Naive thymus-derived CD8-positive, alpha-beta T cell (primary cell): ENCODE measurements at places on chromosomes 5 and 9.

DNA sequence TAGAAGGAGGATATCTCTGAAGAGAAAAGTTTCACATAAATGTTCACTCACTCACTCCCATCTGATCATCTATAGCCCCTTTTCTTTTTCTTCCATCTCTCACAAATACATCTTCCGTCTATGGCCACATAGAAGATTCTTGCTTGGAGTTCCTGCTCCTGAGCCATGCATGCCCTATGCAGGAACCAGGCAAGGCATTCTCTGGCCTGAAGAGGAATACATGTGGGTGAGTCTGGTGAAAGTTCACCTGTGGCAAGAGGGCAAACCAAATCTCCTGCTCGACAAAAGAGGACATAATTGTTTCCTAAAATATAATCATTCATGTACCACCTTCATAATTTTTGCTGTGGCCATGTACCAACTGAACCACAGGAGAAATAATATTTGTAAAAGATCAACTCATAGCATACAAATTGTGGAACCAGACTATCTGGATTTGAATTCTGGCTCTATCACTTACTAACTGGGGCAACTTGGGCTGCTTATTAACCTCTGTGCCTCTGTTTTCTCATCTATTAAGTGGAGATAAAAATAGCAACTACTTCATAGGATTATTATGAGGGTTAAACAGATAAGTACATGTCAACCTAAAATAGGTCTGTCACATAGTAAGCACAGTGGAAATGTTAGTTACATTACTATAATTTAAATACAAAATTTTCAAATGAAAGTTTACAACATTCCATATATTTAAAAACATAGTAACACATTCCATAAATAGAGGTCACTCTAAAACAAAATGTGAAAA lies 121.2 kb upstream of the NFIB start:
- DNase-seq, result no peak

DNA sequence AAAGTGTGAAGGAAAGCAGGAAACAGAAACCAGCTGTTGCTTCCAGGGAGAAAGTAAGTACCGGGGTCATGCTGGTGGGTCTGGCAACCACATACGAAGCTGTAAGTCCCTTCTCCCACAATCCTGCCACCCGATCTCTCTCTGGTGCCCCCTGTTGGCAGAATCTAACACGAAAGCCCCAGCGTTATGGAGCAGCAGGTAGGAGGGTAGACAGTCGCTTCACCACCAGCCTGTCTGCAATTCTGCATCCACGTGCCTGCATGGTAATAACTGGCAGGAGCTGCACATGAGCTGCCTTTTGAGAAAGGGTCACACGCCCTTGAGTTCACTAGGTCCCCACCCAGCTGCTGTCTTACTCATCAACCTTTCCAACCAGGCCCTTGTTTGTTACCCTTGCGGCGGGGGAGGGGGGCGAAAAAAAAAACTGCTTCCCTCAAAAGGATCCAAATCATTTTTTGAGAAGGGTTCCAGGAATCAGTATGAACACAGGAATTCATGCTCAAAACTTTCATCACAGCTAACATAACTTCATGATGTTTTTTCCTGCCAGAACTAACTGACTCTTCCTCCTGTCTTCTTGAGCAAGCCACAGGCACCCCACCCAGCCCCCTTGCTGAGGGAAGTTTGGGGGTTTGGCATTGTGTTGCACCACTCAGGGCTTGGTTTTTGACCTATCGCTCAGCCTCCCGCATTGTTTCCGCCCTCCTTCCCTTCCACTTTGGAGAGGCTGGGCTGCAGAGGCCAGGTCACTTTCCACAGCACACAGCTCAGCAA lies 19.6 kb upstream of the TMEM252 start:
- peak; percentile 35 for DNase-seq

DNA sequence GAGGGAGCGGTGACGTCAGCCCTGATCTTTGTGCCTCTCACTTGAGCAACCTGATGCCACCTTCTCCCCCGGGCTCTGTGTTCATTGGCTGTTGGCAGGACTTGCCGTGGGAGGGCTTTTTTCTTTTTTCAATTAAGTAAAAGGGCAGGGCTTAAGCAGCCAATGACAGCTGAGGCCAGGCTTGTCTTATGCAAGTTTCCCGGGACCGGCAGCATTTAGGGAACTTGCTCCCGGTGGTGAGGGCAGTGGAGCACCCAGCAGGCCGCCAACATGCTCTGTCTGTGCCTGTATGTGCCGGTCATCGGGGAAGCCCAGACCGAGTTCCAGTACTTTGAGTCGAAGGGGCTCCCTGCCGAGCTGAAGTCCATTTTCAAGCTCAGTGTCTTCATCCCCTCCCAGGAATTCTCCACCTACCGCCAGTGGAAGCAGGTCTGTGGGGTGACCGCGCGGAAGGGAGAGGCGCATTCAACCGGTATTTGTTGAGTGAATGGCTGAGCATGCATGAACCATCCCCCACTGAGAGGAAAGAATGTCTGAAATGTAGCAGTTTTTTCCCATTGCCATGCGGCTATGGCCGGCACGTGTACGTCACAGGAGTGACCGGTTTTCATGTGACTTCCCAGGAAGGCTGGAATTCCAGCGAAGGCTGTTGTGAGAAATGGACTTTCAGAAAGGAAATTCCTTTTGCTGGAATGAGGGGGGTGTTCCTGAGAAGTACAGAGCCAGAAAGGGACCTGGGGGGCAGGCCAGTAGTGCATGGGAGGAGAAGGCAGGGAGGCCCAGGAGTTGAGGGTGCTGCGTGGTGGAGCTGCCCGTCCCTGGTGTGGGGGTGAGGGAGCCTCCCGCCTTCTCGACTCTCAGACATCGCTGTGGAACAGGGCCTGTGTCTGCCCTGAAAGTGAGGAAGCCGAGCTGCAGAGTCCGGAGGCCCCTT lies 29.0 kb downstream of the PTGES2 start:
- DNase-seq, result peak; percentile 87

- no peak for DNase-seq
These were observed 164.6 kb downstream of the MAT2B start for GRCh38 chr5:163670036-163670435.

- no peak for DNase-seq
These were observed 25.2 kb downstream of the RALGPS1 start for GRCh38 chr9:126939821-126940221.

- DNase-seq, result no peak
These were observed 28.8 kb upstream of the ADAMTS2 start for GRCh38 chr5:179373961-179374505.

DNA sequence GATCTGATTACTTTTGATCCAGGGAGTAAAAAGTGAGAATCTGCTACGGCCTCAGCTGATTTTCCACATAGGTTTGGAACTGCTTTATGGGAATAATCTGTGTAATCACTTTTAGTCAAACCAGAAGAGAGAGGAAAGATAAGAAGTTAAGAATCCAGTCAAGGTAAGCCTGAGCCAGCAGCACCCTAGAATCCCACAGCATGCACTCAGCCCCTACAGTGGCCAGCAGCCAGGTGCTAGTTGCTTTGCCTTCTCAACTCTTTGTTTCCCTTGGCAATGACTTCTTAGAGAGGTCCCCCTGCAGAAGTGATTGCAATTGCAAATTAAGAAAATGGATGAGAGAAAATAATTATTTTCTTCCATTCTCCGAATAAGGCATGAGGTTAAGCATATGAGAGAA lies 59.7 kb upstream of the TMED7 start:
- DNase-seq, result no peak

- no peak for DNase-seq
These were observed 163.7 kb downstream of the DAB2IP start for GRCh38 chr9:121815084-121815483.

GRCh38 chr9:126367616-126368015 lies 41.0 kb downstream of the MVB12B start:
- no peak for DNase-seq

DNA sequence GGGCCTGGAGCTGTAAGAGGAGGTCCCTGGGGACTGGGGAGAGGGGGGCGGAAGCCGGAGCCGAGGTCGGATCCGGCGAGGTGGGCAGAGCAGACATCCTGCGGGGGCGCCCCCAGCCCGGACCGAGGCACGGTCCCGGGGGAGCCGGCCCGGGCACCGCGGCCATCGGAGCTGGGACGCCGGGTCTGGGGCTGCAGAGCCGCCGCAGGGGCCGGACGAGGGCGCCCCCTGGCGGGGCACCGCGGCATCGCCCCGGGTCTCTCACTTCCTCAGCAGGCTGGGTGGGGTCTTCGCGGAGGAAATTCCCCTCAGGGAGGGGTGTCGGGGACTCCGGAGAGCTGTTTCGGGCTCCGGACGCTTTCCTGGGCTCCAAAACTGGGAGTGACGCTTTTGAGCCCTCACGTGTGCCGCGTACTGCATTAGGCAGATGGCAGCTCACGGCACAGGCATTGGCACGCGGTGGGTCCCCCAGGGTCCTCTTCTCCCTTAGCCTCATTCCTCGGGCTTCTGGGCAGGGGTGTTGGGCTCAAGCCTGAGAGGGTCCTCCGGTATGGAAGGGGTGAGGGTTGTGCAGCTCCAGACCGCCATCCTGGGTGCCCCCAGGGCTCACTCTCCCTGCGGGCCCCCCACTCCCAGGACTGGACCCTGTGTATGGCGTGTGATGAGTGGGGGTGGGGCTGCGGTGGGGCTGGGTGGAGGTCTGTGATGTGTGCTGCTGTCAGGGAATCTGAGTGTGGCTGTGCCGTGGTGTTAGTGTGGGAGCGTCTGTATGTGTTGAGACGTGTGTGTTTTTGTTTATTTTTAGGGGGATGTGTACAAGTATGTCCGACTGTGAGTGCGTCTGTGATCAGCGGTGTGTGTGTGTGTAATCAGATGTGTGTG lies 29.6 kb downstream of the LHX2 start:
- DNase-seq, result peak; percentile 33

DNA sequence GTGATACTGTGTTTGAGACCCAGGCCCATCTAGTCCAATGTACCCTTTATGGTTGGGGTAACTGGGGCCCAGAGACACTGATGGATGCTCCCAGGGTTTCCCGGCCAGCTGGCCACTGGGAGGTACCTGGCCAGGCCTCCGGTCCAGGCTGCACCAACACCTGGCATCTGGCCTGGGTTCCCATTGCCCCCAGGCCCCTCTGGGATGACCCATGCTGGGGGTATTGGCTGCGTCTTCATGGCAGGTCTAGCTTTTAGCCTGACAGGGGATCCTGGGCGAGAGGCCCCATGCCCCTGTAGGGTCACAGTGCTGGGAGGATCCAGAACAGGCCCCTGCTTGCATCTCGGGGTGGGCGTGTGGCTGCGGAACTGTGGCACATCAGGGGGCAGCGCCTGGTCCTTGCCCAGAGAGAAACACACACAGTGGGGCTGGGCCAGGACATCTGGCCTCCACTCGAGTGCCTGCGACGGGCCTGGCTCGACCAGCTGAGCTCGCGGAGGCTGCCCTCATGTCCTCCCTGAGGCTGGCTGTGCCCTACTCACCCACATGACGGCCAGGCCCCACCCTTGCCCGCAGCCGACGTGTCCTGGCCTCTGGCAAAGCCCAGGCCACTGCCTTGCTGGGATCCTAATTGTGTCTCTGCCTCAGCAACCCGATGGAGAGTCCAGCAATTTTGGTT lies 21.5 kb upstream of the COL5A1 start:
- no peak for DNase-seq

- DNase-seq, result no peak
These were observed 298.4 kb downstream of the EBF1 start for GRCh38 chr5:158801268-158801667.

GRCh38 chr5:139486201-139486600 lies 3.6 kb upstream of the STING1 start:
- no peak for DNase-seq

DNA sequence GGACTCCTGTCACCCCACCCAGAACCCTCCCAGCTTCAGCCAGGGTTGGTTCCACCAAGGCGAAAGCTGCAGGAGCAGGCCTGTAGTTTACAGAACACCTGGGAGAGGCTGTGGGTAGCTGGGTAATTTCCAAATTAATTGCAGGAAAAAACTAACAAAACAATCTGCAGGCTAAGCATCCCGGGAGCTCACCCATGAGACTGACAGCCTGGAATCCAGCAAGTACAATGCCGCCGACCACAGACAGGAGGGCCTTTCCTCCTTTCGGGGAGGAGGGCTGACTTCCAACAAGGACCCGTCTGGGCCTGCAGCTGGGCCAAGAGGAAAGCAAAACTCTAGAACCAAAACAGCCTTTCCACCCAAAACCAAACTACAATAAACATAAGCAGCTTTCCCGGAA lies 10.3 kb downstream of the FOXE1 start:
- no peak for DNase-seq

GRCh38 chr9:95316274-95316673 lies 1.2 kb downstream of the FANCC start:
- DNase-seq, result no peak

DNA sequence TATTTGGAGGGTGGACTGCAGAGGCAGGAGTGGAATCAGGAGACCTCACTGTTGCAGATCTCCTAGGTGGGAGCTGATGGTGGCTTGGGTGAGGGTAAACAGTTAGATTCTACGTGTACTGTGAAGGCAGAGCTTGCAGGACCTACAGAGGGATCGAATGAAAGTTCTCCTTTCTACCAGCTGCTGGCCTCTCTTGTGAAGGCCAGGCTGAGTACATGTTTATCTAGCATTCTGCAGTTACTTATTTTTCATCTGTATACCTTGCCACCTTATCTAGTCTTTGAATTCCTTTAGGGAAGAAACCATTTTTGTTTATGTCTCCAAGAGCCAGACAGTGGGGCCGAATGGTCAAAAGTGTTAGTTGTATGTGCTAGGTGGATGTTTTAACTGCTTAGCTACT lies 57.6 kb downstream of the PTTG1 start:
- DNase-seq, result no peak

DNA sequence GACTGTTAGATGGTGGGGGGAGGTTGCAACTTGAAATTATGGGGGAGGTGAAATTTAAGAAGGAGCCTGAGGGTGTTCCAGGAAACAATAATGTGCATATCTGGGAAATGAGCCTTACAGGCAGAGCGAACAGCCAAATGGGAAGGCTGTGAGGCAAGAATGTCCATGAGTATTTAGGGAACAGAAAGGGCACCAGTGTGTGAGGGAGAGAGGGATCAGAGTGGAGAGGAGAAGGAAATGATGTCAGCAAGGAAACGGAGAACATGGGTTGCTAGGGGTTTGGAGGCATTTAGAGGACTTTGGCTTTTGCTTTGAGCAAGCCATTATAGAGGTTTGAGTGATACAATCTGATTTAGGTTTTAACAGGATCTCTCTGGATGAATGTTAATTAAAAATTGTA lies 285.4 kb downstream of the TLE4 start:
- DNase-seq, result no peak

DNA sequence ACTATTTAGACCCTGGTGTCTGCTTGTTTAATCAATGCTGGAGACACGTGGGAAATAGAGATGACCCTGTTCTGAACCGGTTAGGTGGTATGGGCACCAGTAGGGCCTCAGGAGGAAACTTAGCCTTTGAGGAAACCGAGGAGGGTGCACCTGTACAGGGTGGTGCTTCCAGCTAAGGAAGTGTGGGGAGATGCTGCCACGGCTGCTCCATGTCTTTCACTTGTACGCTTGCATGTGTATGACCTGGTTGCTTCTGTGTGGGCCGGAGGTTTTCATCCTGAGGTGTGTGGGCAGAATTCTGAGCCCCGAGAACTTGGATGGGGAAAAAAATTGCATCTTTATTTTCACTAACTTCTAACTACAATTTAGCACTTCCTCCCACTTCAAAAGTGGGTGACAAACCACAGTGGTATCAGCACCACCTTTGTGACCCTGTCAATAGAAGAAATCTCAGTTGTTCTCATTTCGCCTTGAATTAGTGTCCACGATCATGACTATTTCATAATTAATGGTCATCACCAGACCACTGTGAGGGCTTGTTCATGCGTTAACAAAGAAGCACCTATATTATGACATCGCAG lies 99.8 kb upstream of the SPATA31C2 start:
- no peak for DNase-seq
